ENCODE measurements at places on chromosomes 5 and 9.

GRCh38 chr5:158565017-158565789, 534.5 kb downstream of the EBF1 start:
- no peak for DNase-seq

- peak; percentile 7 for DNase-seq
These were observed at the start of gene SLC12A7 for GRCh38 chr5:1111727-1112289. Gene SLC12A7 (minus strand): TSS chr5:1112063. CDS start chr5:1111991, 72 bp downstream.

- DNase-seq: no peak
These were observed 1397.8 kb downstream of the PTPRD start for GRCh38 chr9:9215050-9215449.

DNA sequence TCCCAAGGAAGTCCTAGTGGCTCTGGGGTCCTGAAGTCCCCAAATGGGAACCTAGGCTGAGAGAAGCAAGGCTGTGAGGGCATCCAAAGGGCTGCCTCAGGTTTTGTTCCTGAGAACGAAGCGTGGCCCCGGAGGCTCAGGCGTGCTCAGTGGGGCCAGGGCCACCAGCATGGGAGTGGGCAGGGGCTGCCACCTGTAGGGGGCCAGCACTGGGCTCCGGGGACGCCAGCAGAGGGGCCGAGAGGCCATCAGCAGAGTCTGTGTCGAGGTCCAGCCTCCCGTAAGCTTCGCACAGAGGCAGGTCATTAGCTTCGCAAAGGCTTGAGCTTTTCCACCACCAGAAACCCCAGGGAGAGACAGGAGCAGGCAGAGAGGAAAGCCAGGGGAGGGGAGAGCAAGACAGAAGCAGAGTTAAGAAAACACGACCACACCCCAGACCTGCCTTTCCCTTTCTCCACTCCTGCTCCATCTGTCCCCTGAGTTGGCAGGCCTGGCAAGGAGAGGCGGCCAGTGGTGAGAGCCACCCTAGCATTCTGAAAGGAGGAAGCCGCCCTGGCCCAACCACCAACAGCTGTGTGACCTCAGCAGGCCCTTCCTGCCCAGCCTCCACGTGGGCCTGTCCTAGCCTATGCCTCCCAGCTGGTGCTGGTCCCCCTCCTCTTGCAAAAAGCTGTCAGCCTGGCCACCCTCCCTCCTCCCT, 5.5 kb upstream of the SURF6 start:
- no peak for DNase-seq

- no peak for DNase-seq
These were observed 98.2 kb downstream of the DPYSL3 start for GRCh38 chr5:147411359-147412319.

DNA sequence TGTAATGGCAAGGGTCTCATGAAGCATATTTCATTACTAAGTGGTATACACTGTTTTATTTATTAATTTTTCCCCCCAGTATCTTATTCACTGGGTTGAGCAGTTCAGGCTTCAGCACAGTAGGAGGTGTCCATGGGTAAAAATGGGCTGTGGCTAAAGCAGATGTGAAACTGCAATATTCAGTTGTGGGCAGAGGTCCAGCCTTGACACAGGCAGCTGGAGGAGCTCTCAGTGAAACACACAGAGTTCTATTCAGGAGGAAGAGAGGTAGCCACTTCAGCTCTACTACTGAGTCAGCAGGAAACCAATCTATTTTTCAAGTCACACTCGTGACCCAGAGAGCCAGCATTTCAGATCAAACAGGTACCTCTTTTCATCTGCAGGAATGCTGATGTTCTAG, 418.3 kb downstream of the CDH10 start:
- DNase-seq: no peak

- DNase-seq: no peak
These were observed 44.2 kb upstream of the COL15A1 start for GRCh38 chr9:98899408-98900056.

Data from activated CD4-positive, CD25-positive, alpha-beta regulatory T cell (primary cell).